ENCODE measurements at places on chromosomes 7 and 10.

DNA sequence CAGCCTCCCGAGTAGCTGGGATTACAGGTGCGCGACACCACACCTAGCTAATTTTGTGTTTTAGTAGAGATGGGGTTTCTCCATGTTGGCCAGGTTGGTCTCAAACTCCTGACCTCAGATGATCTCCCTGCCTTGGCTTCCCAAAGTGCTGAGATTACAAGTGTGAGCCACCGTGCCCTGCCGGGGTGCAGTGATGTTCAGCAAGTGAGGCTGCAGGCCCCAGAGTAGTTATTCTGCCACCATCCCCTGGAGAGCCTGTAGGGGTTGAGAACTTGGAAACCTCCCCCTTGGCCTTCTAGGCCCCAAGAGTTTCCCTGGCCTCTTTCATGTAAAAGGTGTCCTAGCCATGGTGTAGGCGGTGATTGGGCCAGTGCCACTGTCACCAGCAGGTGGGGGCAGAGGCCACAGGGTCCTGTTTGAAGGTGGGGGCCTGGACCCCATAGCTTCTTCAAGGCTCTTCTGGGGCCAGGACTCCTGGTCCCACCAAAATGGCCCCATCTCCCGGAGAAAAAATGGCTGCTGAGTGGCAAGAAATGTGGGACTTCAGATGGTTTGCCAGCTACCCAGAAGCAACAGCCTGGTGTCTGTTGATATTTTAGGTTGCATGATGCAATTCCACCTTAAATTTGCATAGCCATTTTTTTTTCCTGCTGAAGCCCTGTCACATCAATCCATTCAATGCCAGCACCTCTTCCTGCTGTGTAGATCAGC is 25.5 kb upstream of the INMT start:
- no peak for DNase-seq

- DNase-seq = no peak
Measured at GRCh38 chr7:17546592-17546991, 248.1 kb downstream of the AHR start.

DNA sequence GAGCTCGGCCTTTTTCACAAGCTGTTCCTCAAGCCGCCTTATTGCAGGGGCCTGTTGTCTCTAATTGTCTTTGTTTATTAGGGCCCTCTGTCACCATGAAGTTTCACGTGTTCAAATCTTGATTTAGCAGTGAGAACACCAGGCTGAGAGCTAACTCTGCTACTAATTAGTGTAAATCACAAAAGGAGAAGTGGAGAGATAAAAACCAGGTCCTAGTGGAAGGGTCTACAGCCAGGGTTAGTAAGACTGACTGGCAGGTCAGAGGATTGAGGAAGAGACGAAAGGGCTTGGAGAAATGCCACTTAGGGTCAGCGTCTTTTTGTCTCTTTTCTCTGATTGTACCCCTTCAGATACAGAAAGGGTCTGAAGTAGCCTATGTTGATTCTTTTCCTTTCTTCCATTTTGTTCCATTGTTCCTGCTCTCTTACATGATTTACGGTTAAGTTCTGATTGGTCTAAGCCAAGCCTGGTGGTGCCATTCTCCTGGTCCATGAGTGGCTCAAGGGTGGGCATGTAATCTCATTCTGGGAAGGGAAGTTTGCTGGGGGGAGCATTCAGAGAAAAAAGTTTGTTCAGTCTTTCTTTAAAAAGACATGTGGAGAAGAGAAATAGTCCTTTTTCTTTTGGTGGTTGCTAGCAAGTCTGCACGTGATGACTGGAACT is 21.3 kb downstream of the SSMEM1 start:
- no peak for DNase-seq

GRCh38 chr10:11515596-11516430 is 95.6 kb downstream of the USP6NL start:
- DNase-seq = peak; percentile 60

DNA sequence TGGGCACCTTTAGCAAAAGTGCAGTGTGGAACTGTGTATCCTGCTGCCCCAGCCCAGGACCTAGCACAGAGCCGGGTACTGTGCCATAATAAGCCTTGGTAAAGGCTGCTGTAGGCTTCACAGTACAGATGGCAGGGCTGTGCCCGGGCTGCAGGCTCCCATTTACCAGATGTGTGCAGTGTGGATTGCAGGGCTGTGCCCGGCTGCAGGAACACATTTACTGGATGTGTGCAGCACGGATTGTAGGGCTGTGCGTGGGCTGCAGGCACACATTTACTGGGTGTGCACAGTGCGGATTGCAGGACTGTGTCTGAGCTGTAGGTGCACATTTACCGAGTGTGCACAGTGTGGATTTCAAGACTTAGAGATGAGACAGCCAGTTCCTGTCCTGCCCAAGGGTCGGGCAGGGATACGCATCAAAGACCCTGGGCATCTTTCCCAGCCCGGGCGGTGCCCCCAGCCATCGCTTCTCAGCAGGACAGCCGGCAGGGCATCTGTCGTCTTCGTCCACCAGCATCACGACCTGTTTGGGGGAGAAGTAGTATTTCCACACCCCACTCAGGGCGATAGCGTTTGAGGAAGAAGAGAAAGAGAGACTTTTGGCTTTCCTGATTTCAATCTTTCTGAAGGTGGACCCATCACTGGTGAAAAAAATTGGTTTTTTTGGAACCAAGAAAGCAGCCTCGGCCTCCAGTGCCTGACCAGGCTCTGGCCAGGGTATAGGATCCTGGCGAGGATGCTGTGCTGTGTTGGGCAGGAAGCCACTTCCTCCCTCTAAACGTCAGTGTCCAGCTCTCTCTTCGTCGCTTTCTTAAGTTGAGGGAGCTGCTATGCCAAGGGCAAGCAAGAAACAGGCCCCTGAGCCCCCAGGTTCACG is 180.8 kb downstream of the CUX1 start:
- DNase-seq = no peak

GRCh38 chr7:157233677-157234076 is 95.0 kb downstream of the UBE3C start:
- no peak for DNase-seq

- no peak for DNase-seq
Measured at GRCh38 chr10:11018432-11018841, 765 bp downstream of the CELF2 start.

GRCh38 chr10:50610368-50610767 is 13.4 kb downstream of the SGMS1 start:
- DNase-seq = no peak

- DNase-seq = no peak
Measured at GRCh38 chr10:15046626-15047025, 2.9 kb downstream of the OLAH start.

GRCh38 chr10:68697106-68697505 is 23.9 kb upstream of the CCAR1 start:
- no peak for DNase-seq

- DNase-seq = no peak
Measured at GRCh38 chr7:66877577-66878300, 43.3 kb upstream of the TMEM248 start.

DNA sequence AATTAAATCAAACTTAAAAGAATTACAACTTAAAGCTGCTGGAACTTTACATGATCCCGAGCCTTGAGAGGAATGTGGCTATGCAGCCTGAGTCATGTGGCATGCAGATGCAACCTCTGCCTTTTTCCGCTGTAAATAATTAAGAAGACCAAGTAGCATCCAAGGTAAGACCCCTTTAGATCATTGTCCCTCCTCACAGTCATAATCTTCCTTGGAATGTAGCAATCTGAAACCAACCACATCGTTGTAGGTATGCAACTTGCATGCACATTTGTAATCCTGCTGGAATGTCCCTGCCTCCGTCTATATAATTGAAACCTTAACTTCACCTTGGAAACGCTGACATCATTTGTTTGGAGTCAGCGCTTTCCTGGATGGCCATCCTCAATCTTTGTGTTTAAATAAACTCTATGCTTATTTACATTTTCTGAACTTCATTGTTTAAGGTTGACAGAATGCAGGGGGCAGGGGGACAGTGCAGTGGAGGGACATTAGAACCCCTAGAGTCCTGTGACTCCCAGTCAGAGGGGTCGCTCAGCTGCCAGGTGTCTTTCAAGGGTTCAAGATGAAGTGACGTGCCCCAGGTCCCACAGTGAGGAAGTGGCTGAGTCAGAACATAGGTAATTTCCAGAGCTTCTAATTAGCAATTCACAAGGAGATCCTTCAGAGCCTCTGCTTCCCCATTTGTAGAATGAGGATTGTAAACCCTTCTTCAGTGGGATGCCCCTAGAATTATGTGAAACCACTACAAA is 110.7 kb downstream of the RALA start:
- peak; percentile 13 for DNase-seq

- no peak for DNase-seq
Measured at GRCh38 chr10:74333174-74333573, 182.2 kb downstream of the ADK start.

- DNase-seq = peak; percentile 72
Measured at GRCh38 chr7:87220026-87220733, 648 bp upstream of the TMEM243 start.

- no peak for DNase-seq
Measured at GRCh38 chr7:33809228-33809627, 96.1 kb upstream of the BMPER start.

DNA sequence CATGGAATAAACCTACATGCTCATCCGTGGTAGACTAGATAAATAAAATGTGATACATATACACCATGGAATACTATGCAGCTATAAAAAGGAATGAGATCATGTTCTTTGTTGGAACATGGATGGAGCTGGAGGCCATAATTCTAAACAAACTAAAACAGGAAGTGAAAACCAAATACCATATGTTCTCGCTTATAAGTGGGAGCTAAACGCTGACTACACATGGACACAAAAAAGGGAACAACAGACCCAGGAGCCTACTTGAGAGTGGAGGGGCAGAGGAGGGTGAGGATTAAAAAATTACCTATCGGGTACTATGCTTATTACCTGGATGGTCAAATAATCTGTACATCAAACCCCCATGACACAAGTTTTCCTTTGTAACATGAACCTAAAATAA is 68.7 kb upstream of the SEC61G start:
- no peak for DNase-seq

DNA sequence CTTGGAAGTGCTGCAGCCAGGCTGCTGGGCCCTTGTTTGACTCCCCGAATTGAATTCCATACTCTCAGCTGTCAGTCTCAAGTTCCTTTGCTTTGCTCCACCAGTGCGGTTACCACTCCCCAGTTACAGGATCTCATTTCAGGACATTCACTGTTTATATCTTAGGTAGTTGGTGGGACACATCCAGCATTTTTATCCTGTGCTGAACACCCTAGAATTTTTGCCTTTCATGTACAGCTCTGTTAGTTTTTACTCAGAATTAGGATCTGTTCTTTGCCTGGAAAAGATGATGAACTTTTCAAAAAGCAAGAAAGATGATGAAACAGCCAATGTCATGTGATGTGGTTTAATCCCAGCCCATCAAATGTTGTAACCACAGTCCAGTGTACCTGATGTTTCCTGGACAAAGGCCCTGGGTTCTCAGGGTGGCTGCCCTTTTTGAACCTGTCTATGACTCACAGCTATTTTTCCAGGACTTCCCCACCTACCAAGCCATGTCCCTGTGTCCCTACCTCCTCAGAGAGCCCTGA is 149.7 kb downstream of the NOC3L start:
- DNase-seq = no peak

DNA sequence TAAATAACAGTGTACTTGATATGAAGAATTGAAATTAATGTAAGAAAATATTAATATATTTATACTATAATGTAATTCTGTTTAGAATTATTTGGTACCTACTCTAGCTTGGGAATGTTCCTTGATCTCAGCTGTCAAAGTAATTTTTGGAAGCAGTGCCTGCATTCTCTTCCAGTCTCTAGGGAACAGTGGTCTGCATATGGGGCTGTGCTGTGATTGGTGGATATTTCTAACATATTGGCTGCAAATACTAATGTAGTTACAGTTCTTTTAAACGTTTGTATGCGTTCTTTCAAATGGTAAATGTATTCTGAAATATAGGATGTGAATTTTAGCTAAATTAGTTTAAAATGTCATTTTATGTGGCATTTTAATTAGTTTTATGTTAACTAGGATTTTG is 87.2 kb downstream of the PHF14 start:
- DNase-seq = no peak

DNA sequence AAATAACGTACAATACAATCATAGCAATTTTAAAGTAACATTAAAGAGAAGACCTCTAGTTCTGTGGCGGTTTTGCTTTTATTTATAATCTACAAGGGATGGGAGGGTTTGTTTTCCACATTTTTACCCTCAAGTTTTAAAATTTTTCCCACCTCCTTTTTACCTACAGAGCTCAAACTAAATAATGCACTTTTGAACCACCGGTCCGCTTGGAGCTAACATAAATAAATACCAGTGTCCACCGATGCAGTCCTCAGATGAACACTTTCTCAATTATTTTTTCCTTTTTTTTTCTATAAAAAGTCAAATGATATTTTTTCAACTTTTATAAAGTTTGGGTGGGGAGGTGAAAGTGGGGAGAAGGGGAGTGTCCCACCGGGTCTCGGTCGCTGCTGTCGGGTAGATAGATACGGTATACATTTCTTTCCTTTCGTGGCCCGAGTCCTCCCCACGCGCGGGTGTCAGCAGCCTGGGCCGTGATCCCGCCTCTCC is 3.3 kb downstream of the ZNF503 start:
- no peak for DNase-seq

- DNase-seq = no peak
Measured at GRCh38 chr10:15805395-15806058, 54.8 kb downstream of the MINDY3 start.

GRCh38 chr7:107909445-107909844 is 18.5 kb downstream of the DLD start:
- no peak for DNase-seq

GRCh38 chr10:34954142-34954541 is 136.0 kb downstream of the CUL2 start:
- DNase-seq = no peak

DNA sequence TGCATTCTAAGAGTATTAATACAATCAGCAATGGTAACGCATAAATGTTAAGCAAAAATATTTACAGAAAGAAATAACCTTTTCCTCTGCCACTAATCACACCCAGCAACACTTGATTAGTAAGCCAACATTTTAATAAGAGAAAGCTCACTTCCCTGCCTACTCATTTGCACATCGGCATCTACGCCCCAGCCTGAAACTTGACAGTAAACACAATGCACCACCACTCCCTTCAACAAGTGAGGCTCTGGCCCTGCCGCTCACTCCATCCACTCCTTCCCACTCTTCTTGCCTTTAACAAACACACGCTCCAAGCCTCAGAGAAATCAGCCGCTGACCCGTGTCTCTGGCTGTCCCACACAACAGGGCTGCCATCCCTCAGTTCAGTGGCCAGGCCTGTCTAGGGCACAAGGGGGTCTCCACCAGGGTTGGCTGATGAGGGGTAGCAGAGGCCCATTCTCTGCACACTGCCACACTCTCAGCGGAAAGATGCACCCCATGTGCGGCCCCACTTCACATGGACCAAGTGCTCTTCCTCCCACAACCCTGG is 54.6 kb downstream of the CTBP2 start:
- DNase-seq = no peak

DNA sequence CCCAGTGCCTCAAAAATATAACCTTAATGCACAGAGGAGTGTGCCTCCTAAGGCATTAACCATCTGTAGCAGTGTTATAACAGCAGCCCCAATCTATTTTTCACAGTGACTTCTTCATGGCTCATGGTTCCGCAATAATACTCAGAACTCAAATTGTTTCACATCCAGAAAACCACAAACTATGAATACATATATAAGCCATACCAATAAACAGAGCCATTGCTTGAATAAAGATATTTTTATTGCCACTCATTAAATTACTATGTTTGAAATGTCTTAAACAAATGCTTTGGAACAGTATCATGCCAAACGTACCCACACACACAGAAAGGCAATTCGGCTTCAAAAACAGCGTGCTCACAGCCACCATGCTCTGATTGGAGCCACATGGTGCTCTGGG is 629.3 kb upstream of the NRP1 start:
- no peak for DNase-seq

GRCh38 chr10:30029872-30030256 is 29.5 kb downstream of the JCAD start:
- DNase-seq = no peak
